Stimulated activated CD8-positive, alpha-beta memory T cell treated with anti-CD3 and anti-CD28 coated beads, Interleukin-7, amount 100 ng/mL, for 4 hours (primary cell): ENCODE measurements at places on chromosomes 1 and 21.

DNA sequence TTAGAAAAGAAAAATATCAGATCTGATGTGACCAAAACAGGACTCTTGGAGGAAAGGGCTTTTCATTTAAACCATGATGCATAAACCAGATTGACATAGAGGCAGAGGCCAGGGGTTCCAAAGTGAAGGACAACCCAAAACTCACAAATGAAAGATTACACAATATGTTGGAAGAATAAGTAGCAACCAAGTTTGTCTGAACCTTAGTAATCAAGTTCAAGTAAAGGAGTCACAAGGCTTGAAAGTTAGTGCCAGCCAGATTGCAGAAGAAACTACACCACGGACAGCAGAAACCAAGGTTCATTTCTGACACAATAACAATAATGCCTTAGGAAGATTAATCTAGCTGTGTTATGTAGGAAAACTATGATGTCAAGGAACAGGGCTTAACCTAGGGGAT is 124.6 kb downstream of the ZC3H11B start:
- no peak for DNase-seq

DNA sequence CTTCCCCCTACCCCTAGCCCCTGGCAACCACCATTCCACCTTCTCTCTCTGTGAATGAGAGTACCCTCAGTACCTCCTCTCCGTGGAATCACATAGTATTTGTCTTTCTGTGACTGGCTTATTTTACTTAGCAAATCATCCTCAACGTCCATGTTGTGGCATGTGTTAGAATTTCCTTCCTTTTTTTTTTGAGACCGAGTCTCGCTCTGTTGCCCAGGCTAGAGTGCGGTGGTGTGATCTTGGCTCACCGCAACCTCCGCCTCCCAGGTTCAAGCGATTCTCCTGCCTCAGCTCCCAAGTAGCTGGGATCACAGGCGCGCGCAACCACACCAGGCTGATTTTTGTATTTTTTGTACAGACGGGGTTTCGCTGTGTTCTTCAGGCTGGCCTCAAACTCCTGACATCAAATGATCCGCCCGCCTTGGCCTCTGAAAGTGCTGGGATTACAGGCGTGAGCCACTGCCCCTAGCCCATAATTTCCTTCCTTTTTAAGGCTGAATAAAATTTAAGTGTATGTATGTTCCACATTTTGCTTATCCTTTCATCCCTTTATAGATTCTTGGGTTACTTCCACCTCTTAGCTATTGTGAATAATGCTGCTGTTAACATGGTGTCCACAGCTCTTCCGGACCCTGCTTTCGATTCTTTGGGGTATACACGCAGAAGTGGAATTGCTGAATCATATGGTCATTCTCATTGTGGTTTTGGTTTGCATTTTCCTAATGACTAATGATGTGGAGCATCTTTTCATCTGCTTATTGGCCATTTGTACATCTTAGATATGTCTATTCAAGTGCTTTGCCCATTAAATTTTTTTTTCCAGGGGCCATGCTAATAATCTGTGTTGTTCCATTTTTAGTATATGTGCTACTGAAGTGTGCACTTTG is 32.3 kb downstream of the ERRFI1 start:
- no peak for DNase-seq

DNA sequence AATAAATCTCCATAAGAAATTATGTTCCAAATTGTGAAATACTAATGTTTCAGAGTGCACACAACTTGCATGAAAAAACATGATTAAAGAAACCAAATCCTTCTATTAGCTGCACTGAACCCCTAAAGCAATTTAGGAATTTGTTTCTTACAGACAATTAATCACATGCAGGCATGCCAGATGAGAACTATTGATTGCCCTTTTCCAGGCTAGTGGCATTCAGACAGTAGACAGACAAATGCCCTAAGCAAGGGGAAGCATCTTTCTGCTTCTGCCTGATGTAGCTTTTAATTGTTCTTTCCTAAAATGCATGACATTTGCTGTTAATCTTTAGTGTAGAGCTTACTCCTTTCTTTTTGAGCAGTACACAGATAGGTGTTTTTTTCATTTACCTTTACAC is 229.5 kb downstream of the DPYD start:
- DNase-seq = no peak

- no peak for DNase-seq
Observed at GRCh38 chr1:77382366-77382765, 100.5 kb downstream of the AK5 start.
